Effector memory CD8-positive, alpha-beta T cell (primary cell): ENCODE measurements at places on chromosomes 13 and 19.

DNA sequence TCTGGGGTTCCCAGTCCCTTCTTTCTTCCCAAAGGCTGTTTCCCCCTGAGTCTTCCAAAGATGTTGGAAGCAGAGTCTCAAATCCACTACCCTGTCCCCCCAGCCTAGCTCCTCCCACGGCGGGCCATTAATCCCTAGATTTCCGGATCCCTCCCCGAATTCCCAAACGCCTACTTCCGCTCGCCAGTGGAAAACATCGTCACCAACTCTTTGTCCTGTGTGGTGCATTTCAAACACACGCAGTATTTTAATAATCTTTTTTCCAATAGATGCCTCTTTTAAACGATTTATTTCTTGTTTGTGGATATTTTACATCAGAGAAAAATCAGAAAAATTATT is 610 bp downstream of the ZNF791 start:
- peak overlapping the region; percentile 99 for H3K27ac ChIP-seq
- H3K36me3 ChIP-seq = peaks cover 41% of the 10 kb centered on the region
- peaks cover 30% of the 10 kb centered on the region for H3K4me1 ChIP-seq
- H3K4me3 ChIP-seq = peak overlapping the region; percentile 97

GRCh38 chr13:94140027-94140426 is 339.5 kb downstream of the DCT start:
- peaks cover 6% of the 10 kb centered on the region for H3K27me3 ChIP-seq
- H3K4me1 ChIP-seq = no peaks in the 10 kb centered on the region
- DNase-seq = no peak
- no peak overlapping the region for H3K4me3 ChIP-seq

- H3K4me1 ChIP-seq = no peaks in the 10 kb centered on the region
- H3K27ac ChIP-seq = no peak overlapping the region
- H3K27me3 ChIP-seq = peaks cover 18% of the 10 kb centered on the region
- peaks cover 9% of the 10 kb centered on the region for H3K36me3 ChIP-seq
- H3K4me3 ChIP-seq = no peak overlapping the region
These were observed 5.0 kb downstream of the PVR start for GRCh38 chr19:44648631-44649251.

DNA sequence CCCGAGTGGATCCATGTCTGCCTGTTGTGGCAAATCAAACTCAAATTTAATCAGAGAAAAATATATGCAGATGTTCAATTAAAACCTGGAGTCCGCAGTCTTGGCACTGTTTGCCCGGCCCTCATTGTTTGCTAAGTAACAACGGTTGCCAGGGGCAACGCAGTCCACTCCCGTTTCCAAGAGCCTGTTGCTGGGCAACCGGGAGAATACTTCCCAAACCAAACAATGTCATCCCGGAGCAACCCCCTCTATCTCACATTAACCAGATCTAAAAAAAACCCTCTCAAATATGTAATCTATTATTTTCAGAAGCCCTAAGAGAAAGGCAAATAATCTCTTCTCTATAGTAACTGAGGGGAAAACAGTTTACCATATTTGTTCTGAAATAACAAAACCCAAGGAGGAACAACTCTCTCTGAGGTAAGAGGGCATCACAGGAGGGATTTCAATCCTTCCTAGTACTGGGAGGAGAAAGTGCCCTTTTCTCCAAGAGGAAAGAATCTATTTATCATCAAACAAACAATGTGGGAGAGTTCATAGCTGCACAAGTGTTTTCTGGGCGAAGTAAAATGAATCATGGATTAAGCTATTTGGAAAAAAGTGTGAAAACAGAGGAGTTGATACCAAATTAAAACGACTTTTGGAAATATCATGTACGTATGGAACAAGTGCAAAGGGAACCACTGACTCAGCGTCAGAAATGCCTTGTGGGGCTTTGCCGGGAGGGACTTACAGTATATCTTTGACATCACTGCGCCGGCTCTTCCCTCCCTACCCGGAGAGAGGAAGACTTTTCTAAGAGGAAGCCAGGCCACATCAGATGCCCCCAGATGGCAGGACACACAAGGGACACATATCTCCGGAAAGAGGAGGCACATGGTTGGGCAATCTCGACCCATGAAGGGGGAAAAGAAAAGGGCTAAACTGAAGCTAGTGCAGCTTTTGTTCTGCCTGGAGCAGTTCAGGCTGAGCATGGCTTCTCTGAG is 43.3 kb downstream of the RFX2 start:
- no peak overlapping the region for H3K4me3 ChIP-seq
- peak overlapping the region; percentile 55 for H3K27ac ChIP-seq
- peak; percentile 22 for DNase-seq
- peaks cover 21% of the 10 kb centered on the region for H3K4me1 ChIP-seq
- H3K36me3 ChIP-seq = peaks cover 38% of the 10 kb centered on the region

DNA sequence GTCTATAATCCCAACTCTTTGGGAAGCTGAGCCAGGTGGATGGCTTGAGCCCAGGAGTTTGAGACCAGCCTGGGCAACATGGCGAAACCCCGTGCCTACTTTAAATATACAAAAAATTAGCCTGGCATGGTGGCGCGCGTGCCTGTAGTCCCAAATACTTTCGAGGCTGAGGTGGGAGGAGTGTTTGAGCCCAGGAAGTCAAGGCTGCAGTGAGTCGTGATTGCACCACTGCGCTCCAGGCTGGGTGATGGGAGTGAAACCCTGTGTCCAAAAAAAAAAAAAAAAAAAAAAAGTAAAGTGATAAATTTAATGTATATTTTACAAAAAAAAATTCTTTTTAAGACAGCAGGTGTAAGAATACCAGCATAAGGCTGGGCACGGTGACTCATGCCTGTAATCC is 17.6 kb downstream of the TMEM38A start:
- no peaks in the 10 kb centered on the region for H3K36me3 ChIP-seq
- H3K27me3 ChIP-seq = peaks cover 8% of the 10 kb centered on the region
- no peaks in the 10 kb centered on the region for H3K4me1 ChIP-seq
- H3K27ac ChIP-seq = no peak overlapping the region
- H3K4me3 ChIP-seq = no peak overlapping the region

DNA sequence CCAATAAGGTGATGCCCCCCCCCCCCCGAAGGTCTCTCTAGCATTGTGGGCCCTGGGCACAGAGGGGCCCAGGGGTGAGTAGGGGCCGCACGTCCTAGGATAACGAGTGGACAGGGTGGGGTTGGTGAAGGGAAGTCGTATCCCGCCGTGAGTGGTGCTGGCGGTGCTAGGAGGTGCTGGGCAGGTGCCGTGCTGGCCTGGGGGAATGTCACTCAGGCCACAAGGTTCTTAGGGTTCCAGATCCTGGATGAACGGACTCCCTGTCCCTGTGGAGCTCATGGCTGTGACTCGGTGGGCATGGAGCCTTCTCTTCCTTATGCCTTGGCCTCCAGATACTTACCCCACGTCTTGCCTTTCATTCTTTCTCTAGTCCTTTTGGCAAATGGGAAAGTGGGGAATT is 157.4 kb upstream of the SOX1 start:
- H3K27ac ChIP-seq = no peak overlapping the region
- peaks cover 7% of the 10 kb centered on the region for H3K36me3 ChIP-seq
- no peak overlapping the region for H3K4me3 ChIP-seq
- peaks cover 7% of the 10 kb centered on the region for H3K27me3 ChIP-seq
- no peaks in the 10 kb centered on the region for H3K4me1 ChIP-seq

- peak overlapping the region; percentile 92 for H3K27ac ChIP-seq
- peaks cover 85% of the 10 kb centered on the region for H3K4me1 ChIP-seq
- DNase-seq = no peak
- H3K27me3 ChIP-seq = no peaks in the 10 kb centered on the region
These were observed 158.1 kb downstream of the KATNAL1 start for GRCh38 chr13:30149248-30149647.

- no peak overlapping the region for H3K27ac ChIP-seq
- no peaks in the 10 kb centered on the region for H3K4me1 ChIP-seq
- H3K36me3 ChIP-seq = no peaks in the 10 kb centered on the region
- DNase-seq = no peak
- no peak overlapping the region for H3K4me3 ChIP-seq
These were observed 72.3 kb downstream of the NAA16 start for GRCh38 chr13:41383386-41383785.
